ENCODE measurements at places on chromosomes 5 and 9.

- DNase-seq, result no peak
Measured at GRCh38 chr9:27880635-27881034, 307.4 kb upstream of the C9orf72 start.

DNA sequence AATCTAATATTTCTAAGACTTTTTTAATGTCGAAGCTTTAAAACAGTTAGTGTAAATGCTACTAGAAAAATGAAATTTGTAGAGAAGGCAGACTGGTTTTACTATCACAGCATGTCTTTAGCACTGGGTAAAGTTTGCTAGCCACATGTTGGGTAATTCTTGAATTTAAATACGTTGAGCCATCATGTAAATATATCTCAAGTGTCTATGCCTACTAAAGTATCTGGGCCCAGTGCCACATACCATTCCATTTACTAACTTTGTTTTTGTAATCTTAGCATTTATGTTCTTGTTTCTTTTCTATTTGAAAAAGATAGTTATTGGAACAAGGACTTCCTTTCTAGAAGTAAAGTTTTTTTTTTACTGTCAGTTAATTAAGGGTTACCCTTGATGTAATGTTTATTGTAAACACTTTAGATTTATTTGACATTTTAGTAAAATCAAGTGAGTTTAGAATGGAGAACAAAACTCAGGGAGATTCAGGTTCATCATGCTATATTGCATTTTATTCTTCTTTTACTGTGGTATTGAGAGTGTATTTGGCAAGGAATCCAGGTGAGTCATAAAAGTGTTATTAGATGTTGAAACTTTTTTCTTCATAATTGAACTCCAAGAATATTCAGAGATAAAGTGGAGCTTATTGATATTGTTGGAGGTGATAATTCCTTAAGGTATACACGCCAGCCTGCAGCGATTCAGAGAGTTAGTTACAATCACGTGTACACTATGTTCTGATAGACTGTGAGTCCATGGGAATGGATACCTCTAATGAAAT lies 182.4 kb downstream of the CCDC171 start:
- DNase-seq, result no peak

GRCh38 chr9:89358985-89359384 lies 40.7 kb downstream of the SECISBP2 start:
- DNase-seq, result peak; percentile 87

DNA sequence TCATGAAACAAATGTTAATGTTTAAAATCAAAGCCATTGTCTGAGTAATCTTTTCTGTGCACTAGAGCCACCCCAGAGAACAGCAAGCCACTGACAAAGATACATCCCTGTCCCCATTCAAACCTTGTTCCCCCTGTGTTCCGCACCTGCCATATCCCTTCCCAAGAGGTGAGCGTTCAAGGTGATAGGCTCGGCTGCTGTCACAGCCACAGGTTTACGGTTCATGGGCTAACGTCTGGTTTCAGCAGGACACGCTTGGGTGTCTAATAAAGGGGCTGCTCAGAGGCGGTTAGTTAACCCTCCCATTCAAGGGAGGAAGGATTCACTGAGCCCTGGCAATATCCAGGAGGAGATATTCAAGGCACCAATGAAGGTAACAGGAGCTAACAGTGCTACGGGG lies 24.5 kb upstream of the LAMC3 start:
- DNase-seq, result no peak

DNA sequence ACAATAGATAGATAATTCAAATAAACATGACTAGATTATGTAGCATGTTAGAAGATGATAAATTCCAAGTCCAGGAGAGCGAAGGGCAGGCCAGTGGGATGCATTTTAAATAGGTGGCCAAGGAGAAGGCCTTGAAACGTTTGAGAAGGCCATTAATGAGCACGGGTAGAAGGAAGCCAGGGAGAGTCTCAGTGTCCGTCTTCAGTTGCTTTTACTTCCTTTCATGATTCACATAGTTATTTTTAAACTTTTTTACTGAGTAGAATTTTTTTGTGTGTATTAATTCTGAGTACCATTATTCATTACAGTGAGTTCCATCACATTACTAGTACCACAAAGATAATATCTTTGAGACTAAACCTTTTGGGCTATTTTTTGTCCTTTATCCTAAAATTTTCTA lies 259.2 kb downstream of the ARRDC3 start:
- DNase-seq, result no peak

GRCh38 chr5:178587763-178588611 lies 2.2 kb downstream of the COL23A1 start:
- DNase-seq, result no peak

DNA sequence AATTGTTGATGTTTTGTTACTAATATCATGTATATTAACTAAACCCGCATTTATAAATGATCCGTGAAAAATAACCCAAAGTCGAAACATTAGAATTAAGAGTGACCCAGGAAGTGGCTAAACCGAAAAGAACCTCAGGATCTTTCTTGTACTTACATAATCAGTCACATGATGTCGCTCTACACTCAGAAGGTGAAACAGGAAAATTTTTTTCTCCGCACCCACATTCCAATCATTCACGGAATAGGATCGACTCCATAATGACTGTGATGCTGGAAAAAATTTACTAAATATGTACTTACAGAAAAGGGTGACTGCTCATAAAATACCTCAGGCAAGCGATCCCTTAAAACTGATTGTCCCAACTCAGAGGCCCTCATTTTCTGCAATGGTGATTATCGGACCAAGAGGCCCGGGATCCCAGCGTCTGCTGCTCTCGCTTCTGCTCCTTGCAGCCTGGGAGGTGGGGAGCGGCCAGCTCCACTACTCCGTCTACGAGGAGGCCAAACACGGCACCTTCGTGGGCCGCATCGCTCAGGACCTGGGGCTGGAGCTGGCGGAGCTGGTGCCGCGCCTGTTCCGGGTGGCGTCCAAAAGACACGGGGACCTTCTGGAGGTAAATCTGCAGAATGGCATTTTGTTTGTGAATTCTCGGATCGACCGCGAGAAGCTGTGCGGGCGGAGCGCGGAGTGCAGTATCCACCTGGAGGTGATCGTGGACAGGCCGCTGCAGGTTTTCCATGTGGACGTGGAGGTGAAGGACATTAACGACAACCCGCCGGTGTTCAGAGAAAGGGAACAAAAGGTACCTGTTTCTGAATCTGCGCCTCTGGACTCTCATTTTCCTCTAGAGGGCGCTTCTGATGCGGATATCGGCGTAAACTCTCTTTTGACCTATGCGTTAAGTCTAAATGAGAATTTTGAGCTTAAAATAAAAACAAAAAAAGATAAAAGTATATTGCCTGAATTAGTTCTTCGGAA lies at the start of gene PCDHA12:
TSS of gene PCDHA12 (plus strand) at position 224 of the 981 bp plus-strand sequence. CDS start at position 389, 165 bp downstream.
- DNase-seq, result no peak

- DNase-seq, result no peak
Measured at GRCh38 chr9:127197861-127198430, 66.6 kb upstream of the GARNL3 start.

DNA sequence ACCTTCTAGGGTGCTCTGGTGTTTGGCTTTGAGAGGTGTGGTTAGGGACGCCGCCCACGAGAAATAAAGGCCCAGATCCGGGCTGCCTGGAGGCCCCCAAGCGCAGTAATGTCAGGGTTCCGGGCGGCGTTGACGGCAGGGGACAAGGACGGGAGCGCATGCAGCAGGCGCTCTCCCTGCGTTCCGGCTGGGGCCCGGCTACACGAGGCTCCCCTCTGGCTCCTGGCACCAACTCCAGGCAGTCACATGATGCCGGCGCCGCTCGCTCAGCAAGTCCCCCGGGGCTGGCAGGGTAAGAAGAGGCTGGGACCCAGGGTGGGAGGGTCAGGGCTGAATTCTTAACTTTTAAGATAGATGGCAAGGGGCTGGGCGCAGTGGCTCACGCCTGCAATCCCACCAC lies 28.1 kb downstream of the UBTD2 start:
- no peak for DNase-seq

DNA sequence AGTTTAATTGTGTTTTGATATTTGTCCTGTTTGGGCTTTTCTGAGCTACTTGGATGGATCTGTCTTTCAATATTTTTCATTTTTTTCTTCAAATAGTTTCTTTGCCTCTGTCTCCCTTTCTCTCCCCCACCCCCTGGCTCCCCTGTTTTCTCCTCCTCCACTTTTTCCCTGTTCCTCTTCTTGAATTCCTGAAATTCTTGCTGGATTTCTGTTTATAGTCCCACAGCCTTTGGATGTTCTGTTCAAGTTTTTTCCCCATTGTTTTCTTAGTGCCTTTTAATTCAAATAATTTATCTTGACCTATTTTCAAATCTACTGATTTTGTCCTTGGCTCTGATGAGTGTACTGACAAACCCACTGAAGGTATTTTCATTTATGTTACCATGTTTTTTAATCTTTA lies 113.0 kb downstream of the VPS13A start:
- DNase-seq, result no peak

- DNase-seq, result no peak
Measured at GRCh38 chr9:94826044-94826443, 99.5 kb downstream of the AOPEP start.

- DNase-seq, result no peak
Measured at GRCh38 chr5:89967771-89968444, 441.6 kb downstream of the CETN3 start.

- no peak for DNase-seq
Measured at GRCh38 chr5:97726106-97726505, 543.1 kb upstream of the RIOK2 start.

GRCh38 chr9:135926402-135927194 lies 19.3 kb upstream of the CAMSAP1 start:
- DNase-seq, result no peak

DNA sequence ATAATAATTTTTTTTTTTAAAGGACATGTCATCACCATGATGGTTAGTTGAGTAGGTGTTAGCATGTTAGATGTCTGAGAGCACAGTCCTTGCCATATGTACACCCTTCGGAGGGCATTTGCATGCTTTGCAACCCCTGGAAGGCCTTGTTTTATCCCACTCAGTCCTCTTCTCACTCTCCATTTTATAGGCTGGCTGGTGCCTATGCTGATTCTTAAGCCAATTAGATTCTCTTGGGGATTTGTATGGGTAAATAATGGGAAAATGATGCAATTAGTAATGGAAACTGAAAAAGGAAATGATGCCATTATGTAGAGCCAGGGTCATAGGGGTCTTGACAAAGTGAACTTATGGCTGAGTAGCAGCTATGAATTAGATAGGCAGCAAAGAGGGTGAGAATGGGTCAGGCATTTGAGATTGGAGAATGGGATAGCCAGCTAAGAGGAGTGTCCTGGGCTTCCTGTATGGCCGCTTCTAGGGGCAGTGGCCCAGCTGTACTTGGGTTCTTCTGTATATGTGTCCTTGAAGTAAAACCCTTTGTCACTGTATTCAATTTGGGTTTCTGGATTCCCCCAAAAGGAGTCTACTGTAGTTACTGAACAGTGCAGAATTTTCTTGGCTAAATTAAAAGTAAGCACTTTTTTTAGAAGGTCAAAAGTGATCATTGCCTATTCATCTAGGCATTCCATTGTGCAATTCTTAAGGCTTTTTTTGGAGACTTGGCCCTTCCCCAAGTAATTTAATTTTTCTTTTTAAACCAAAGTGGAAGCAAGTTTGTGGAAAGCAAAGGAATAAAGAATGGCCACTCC lies 31.6 kb downstream of the LRRTM2 start:
- DNase-seq, result no peak

GRCh38 chr9:100219347-100219746 lies 120.3 kb downstream of the INVS start:
- DNase-seq, result no peak

DNA sequence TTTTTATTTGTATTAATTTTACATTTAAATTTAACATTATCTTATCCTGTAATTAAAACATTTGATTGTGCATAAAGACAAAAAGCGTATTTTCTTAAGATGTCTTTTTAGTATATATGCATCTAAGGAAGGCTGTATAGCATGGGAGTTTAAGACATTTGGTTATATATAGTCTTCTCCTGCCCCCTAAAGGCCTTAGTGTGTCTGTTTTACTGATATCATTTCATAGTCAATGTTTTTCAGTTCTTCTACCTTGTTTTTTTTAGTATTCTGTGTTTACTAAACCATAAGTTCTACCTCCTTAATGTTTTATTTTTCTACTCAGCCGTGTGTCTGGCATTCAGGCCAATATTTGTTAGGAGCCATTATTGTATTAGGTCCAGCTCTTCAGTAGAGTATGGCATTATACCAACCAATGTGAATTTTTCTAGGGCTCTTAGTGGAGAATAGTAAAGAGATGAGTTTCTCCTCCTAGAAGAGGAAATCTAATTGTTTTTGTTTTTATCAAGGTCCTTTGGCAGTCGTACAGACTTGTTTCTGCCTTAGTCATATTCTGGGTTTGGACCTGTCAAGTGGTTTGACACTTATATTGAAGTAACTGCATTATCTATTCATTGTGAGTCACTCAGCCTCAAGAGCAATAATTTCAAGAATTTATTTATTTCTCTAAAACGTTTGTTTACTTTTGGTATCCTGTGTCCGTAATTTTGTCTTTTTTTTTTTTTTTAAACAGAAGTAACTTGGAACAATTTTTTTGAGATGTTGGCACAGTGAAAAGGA lies 74.8 kb downstream of the SLF1 start:
- DNase-seq, result peak; percentile 2

- no peak for DNase-seq
Measured at GRCh38 chr5:179215576-179215975, 129.7 kb downstream of the ADAMTS2 start.

DNA sequence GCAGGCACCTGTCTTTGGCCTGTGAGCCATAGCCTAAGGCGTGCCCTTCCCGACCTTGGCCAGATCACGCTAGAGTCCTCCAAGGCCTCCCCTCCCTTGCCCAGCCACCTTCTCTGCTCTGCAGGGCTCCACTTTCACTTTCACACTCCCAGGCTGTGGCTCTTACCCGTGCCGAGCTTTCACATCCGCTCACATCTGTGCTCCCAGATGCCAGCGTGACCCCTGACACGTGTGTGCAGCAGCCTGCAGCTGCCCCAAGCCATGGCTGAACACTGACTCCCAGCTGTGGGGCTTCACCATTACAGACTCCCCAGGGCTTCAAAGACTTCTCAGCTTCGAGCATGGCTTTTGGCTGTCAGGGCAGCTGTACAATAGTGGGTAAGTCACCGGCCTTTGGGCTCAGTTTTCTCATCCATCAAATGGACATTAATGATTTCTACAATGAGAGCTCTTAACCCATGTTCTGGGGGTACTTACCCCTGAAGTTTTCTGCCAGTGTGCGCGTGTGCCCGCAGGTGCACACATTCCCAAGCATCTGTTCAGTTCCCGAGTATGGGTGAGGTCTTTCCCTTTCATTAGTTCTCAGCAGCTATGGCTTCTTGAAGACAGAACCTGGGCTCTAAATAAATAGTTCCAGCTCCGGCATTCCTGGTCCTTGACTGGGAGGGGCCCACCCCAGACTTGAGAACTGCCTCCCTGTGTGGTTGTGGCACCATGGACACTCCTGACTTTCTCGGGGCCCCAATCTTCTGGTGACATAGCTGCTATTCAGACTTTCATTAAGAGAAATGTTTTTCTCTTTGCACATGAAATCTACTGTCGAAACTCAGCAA lies 118.6 kb downstream of the RGS3 start:
- DNase-seq, result no peak

All from NCI-H2081 (cell line).